ENCODE measurements at places on chromosomes 6 and 20.

- DNase-seq: no peak
Observed at GRCh38 chr20:39944861-39945260, 744.2 kb downstream of the MAFB start.

DNA sequence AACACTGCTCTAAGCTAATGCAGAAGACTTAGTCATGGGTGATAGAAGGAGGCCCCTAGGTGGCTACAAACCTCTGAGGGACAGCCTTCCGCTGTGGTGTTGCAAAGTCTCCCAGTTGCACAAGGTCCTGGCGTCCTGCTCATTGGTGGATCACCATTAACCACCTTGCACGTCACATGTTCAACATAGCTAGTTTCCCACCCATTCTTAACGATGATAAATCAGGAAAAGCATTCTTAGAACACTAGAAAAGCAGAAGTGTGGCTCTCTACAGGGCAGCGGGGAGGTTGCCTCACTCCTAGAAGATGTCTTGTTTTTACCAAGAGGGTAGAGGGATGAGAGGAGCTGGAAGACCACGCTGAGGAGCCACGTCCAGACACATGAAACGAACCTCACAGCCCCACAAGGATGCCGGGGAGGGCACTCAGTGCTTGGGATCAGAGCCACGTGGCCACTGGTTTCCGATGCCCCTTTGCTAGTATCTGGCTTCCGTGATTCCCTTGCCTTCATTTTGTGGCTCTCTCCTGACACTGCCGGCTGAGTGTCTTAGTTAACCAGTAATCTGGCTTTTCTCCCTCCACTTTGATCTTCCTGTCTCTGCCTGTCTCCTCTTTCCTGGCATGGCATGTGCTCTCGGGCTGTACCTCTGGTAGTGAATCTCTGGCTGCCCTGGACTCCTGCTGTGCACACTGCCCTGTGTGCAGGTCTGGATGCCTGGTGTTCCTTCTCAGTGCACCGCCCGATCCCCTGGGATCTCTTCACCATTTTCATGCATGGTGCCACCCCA, 91.4 kb upstream of the NEDD9 start:
- DNase-seq: no peak

DNA sequence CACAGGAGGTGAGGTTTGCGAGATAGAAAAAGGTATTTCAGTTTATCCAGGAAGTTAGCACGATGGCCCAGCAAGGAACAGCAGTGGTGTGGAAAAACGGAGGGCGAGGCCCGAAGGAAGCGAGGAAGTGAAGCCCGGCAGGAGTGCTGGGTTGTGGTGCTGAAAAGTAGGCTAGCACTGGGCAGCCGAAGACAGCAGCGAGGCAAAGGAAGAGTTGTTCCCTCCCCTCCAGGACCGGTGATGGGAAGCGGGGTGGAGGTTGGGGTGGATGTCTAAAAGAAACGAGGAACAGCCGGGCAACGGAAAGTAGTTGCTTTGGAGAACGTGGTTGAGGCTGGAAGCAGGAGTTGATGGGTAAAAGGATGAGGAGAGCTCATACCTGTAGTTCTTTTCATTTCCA, 1.4 kb downstream of the METTL24 start:
- no peak for DNase-seq

- no peak for DNase-seq
Observed at GRCh38 chr20:58753267-58753921, 60.8 kb downstream of the NPEPL1 start.

- DNase-seq: no peak
Observed at GRCh38 chr6:129140526-129140925, 257.6 kb downstream of the LAMA2 start.

GRCh38 chr6:82737965-82738364, 327.7 kb downstream of the UBE3D start:
- no peak for DNase-seq

GRCh38 chr6:24925661-24926060, 10.1 kb downstream of the RIPOR2 start:
- no peak for DNase-seq

- DNase-seq: no peak
Observed at GRCh38 chr6:111600588-111601445, 4.9 kb downstream of the TRAF3IP2 start.

DNA sequence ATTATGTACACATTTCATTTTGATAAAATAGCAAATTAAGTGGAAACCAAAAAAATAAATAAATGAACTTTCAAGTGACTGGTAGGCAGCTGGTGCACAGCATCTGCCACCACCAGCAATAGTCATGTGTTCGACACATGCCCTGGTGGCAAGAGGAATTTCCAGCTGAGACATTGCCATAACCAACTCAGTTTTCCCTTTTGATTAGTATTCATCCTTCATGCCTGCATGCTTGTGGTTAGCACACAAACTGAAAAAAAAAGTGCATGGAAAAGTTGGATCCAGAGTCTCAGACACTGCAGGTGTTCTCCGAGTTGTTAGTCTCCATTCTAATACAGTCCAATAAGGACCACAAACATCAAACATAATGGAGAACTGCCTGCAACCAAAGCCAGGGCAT, 156.0 kb upstream of the SOX4 start:
- no peak for DNase-seq

GRCh38 chr6:102679865-102680264, 1286.4 kb downstream of the GRIK2 start:
- DNase-seq: no peak

DNA sequence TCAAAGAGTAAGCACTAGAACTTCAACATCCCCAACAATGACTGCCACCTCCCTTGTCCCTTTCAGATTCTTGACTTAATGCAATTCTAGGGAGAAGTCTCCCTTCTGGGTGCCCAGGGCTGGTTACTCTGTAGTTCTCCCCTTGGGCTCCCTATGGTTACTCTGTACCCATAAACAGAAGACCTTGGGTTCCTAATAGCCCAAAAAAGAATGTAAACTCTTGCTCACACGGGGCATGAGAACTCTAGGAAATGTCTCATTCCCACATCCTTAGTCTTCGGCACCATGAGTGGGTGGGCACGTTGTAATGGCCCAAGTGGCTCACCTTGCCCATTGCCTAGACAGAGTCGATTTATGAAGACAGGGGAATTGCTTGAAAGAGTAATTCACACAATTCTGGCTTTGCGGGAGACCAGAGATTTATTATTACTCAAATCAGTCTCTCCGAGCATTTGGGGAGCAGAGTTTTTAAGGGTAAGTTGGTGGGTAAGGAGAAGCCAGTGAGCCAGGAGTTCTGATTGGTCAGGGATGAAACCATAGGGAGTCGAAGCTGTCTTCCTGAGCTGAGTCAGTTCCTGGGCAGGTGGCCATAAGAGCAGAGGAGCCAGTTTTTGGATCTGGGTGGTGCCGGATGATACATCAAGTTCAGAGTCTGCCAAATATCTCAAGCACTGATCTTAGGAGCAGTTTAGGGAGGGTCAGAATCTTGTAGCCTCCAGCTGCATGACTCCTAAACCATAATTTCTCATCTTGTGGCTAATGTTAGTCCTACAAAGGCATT, 61.2 kb upstream of the SIRPG start:
- no peak for DNase-seq

DNA sequence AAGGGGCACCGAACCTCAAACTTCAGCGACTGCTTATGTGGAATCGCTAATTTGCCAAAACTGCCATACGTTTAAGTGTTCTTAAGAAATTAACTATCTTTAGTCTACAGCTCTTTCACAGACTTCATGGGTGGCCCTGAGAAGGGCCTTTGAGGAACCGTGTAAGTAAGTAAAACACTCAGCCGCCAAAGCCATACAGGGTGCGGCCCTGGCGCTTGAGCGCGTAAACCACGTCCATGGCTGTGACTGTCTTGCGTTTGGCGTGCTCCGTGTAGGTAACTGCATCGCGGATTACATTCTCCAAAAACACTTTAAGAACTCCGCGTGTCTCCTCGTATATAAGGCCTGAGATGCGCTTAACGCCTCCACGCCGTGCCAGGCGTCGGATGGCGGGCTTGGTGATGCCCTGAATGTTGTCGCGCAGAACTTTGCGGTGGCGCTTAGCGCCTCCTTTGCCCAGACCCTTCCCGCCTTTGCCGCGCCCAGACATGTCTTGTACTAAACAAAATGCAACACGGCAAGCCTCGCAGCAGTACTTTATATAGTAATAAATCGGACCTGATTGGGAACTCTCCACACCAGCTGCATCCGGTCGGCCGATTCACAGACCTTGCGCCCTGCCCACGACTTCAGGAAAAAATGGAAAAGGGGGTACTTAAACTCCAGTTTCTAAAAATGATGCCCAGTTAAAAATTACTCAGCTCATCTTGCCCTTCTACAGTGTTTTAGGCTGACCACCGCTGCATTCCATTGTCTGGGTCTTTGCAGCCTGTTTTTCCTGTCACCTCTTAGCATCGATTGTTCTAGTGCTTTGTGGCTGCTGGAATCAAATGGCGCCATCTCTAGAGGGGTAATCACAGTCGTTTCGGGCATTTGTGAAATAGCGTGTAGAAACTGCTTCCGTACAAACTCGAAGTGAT, 38.9 kb downstream of the OR2B2 start:
- peak; percentile 95 for DNase-seq

- no peak for DNase-seq
Observed at GRCh38 chr6:121305957-121306607, 28.2 kb downstream of the TBC1D32 start.

DNA sequence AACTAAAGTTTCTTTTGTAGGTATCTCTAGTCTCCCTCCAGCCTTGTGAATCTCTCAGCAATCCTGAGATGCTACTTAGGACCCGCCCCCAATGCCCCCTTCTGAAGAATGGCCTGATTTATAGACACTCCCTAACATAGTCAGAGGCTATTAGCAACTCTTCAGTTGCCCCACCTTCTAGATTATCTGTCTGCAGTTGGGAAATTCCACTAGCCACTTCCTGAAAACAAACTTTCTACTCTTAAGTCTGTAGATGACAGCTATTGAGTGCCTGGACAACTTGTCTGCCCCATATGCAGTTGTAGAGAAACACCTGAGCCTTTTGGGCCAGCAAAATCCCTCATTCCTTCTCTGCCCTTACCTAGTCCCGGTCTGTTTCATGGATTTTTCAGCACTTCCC, 188.2 kb upstream of the PREP start:
- peak; percentile 28 for DNase-seq

GRCh38 chr6:1986454-1987243, 258.8 kb downstream of the GMDS start:
- DNase-seq: no peak

- DNase-seq: no peak
Observed at GRCh38 chr20:46023999-46024398, 5.0 kb upstream of the SLC12A5 start.

DNA sequence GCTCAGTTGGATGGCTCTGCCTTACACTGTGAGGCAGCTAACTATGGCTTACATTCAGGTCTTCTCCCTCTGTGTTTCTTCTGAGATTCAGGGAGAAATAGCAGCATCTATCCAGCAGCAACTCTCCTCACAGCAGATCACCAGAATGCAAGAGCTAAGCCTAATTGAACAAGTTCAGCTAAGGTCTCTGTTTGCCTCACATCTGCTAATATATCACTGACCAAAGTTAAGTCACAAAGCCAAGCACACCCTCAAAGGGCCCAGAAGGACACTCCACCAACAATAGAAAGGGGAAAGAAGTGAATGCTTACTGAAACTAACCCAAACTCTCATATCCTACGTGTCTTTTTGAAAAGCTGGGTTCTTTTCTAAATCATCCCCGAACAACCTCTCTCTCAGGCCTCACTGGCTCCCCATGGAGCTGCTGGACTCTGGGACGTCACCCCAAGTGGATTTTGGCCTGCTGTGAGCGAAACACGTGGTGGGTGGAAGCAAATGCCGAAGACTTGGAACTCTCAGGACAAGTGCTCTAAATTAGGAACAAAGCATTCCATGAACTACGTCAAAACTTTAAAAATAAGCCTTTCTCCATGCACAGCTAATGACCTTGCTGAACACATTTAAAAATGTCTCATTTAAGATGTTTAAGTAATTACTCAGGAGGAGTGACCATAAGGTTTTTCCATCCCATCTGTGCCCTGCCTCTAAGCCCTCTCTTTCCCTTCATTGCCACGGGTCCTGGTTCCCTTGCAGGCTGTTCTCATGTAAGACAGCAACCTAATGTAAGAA, 167.5 kb upstream of the PLCB4 start:
- DNase-seq: no peak

DNA sequence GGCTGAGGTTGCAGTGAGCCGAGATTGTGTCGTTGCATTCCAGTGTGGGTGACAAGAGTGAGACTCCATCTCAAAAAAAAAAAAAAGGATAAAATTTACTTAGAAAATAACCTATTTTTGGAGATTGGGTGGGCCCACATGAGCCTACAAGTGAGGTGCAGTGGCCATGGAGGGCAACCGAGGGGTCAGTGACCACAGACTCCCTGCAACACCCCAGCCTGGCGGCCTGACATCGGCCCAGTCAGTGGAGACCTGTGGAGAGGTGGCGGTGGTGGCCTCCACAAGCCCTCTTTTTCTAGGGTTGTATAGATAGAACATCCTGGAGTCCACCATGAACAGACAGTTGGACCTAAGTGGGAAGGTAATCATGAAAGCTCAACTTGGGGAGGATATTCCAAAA, 52.7 kb downstream of the BTBD9 start:
- DNase-seq: no peak

- no peak for DNase-seq
Observed at GRCh38 chr6:159093609-159094443, 49.0 kb upstream of the TAGAP start.

GRCh38 chr20:50067461-50067860, 45.5 kb downstream of the UBE2V1 start:
- no peak for DNase-seq

DNA sequence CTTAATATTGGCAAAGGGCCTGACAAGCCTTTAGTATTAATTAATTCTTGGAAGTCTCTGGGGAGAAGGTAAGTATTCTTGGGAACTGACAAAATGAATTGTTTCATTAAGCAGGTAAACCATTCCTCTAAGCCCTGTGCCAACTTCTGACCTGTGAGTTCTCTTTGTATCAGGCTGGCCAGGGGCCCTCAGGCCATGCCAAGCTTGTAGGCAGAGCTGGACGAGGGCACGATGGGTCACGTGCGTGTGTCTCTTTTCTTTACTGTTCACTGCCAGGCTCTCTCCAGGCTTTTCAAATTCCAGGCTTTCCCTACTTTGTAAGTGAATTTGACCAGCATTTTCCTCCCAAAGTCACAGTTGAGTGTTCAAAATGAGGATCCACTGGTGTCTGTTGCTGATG, 112.4 kb downstream of the NRN1 start:
- no peak for DNase-seq

- no peak for DNase-seq
Observed at GRCh38 chr6:14867802-14868201, 378.1 kb upstream of the JARID2 start.

GRCh38 chr6:53300656-53301551, 47.8 kb downstream of the ELOVL5 start:
- DNase-seq: no peak

DNA sequence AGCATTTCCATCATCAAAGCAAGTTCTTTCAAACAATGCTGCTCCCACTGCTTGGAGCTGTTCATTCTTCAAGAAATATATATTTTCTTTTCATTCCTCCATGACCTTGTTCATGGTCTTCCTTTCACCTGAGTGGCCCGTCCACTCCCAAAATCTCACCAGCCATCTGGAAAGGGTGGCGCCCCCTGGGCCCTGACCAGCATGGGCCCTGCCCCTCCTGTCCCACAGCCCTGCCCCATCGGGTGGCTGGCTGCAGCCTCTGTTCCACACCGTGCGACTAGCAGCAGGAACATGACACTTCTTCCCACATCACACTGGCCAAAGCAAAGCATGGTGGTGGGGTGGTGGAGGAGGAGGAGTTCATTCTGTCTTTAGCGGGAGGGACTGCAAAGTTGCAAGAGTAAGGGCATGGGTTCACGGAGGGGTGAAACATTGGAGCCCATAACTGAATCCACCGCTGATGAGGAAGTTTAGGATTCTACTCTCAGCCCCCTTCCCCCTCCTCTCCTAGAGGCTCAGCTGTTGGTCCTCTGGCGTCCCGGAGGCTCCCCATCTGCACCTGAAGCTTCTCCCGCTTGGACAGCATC, 195.2 kb upstream of the SLC24A3 start:
- DNase-seq: no peak

All from stimulated activated naive CD8-positive, alpha-beta T cell treated with anti-CD3 and anti-CD28 coated beads, Interleukin-15, amount 100 ng/mL, for 72 hours (primary cell).